ENCODE measurements at places on chromosomes 16 and 17.
A peak's percentile ranks its signal among the peaks of the same experiment; 100 is the strongest.

DNA sequence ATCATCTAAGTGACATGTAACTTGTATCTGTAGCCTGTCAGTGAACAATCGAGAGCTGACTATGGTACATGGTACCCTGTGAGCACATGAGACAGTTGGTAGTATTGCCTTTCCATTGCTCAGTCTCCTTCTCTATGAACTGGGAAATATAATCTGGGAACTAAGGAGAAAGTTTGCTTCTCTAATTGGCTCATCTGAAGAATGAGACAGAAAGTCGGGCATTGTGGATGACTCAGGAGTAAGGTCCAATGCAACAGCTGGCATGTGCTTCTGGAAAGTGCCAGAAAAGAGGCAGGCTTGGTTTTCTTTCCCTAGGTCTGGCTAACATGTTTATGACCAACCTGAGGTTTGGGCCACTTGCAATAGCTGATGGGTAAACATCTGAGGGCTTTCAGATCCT lies 51.9 kb downstream of the ZZEF1 start:
- DNase-seq, result no peak

DNA sequence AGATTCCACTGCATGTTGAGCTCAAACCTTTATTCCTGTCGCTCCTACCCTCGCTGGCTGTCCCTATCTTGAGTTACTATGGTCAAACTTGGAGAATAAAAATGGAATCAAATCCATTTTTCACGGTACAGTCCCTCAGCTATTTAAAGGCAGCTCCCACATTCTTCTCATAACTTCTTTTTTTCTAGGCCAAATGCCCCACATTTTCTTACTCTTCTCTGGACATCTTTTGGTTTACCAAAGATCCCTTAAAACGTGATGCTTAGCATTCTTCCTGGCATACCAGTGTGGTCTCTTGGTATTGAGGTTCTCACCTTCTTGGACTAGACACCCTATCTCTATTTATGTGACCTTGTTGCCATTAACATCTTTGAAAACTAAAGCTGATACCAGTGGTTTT lies 48.3 kb upstream of the MAF start:
- DNase-seq, result no peak

DNA sequence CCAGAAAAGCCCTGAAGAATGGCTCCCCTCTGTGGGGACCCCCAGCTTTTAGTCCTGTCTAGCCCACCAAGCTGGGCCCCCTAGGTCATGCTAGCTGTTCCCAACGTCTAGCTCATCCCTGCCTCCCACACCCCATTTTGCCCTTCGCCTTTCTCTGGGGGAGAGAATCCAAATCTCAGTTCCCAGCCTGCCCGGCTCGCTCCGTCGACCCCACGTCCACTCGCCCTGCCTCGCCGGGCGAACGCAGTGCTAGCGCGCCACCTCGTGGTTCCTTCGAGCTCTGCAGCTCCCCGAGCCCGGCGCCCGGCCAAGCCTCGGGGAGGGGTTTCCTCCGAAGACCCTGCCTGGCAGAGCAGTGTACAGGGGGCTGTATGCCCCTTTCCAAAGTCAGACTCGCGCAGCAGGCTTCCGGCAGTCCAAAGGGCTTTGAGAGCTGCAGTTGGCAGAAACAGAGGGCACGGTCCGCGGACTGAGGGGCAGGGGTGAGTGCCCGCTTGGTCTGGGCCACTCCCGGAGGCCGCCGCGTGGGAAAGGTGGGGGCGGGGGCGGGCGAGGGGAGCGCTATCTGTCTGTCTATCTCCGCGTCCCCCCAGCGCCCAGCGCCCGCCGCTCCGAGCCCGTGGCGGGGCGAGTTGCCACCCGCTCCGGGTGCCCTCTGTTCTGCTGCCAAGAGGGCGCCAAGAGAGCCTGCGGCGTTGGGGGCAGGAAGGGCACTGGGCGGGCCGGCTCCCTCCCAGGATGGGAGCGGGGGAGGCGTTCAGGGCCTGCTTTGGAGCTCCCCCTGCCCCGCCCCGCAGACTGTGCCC lies 1.7 kb upstream of the DLX3 start:
- DNase-seq, result peak; percentile 85

- DNase-seq, result no peak
Observed at GRCh38 chr17:802901-803881, 21.0 kb downstream of the MRM3 start.

- no peak for DNase-seq
Observed at GRCh38 chr16:76287466-76287865, 10.3 kb downstream of the CNTNAP4 start.

- no peak for DNase-seq
Observed at GRCh38 chr17:37098910-37099664, 150.3 kb downstream of the AATF start.

GRCh38 chr17:49401971-49402611 lies 12.6 kb downstream of the PHB1 start:
- no peak for DNase-seq

- peak; percentile 75 for DNase-seq
Observed at GRCh38 chr16:569445-570254, at the start of gene PIGQ. Gene PIGQ, plus strand, starts transcription at chr16:569968. Its CDS starts 4,107 bp downstream, at chr16:574075.

GRCh38 chr16:86459266-86459665 lies 51.1 kb upstream of the FOXF1 start:
- DNase-seq, result no peak

- DNase-seq, result no peak
Observed at GRCh38 chr16:88685156-88686061, 898 bp downstream of the SNAI3 start.

DNA sequence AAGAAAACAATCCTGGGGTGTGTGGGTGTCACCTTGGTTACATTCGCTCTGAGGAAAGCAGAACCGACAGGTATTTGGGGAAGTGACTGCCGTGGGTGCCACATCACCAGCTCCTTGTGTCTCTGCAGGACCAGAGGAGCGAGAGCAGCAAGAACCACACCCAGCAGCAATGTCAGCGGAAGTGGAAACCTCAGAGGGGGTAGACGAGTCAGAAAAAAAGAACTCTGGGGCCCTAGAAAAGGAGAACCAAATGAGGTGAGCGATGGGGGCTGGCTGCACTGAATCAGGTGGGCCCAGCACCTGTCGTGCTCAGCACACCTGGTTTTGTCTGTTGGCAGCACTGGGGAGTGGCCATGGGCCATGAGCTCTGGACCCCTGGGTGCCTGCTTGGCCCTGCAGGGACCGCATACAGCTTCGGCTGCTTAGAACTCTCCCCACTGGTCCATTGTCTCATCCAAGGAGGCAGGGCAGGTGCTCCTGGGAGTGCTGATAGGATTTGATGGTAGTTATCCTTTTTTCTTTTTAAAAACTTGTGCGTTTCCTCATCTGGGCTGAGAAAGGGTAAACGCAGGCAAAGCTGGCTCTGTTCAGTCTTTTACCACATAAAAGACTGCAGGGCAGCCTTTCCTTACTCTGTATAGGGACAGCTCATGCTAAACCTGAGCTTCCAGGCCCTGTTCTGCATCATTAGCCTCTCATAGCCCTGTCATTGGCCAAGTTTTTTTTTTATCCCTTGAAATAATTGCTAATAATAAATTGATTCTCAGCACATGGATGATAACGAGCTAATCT lies 29.4 kb downstream of the HMOX2 start:
- no peak for DNase-seq

DNA sequence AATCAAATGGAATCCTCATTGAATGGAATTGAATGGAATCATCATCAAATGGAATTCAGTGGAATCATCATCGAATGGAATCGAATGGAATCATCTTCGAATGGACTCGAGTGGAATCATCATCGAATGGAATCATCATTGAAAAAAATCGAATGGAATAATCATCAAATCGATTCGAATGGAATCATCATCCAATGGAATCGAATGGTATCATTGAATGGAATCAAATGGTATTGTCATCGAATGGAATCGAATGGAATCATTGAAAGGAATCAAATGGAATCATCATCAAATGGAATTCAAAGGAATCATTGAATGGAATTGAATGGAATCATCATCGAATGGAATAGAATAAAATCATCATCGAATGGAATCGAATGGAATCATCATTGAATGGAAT lies 619.3 kb downstream of the TP53TG3F start:
- DNase-seq, result no peak

DNA sequence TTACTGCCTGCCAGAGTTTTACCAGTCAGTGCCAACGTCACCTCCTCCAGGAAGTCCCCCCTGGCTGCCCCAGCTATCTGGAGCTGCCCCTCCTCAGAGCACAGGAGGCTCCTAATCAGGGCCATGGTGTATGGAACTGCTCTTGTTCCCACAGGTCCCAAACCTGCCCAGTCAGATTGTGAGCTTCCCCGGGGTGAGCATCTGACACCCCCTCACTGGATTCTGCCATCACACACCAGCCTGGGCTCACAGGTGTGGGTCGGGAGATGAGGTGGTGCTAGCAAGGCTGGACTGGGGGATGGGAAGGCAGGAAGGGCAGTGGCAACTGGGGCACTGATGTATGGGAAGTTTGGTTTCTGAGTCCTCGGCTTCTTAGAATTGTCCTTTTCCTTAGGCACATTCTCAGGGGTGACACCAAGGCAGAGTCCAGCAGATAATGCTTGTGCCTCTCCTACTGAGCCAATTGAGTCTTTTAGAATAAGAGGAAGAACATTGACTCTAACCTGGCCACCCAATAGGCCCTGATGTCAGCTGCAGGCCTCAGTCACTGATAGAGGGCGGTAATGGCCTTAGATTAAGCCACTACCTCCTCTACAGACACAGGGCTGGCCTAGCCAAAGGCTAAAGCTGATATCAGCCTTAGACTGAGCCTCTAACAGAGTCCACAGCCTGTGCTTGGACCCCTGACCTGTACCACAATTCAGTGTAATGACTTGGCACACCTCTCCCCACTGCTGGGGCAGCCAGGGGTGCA lies 107.9 kb downstream of the WSCD1 start:
- DNase-seq, result no peak

DNA sequence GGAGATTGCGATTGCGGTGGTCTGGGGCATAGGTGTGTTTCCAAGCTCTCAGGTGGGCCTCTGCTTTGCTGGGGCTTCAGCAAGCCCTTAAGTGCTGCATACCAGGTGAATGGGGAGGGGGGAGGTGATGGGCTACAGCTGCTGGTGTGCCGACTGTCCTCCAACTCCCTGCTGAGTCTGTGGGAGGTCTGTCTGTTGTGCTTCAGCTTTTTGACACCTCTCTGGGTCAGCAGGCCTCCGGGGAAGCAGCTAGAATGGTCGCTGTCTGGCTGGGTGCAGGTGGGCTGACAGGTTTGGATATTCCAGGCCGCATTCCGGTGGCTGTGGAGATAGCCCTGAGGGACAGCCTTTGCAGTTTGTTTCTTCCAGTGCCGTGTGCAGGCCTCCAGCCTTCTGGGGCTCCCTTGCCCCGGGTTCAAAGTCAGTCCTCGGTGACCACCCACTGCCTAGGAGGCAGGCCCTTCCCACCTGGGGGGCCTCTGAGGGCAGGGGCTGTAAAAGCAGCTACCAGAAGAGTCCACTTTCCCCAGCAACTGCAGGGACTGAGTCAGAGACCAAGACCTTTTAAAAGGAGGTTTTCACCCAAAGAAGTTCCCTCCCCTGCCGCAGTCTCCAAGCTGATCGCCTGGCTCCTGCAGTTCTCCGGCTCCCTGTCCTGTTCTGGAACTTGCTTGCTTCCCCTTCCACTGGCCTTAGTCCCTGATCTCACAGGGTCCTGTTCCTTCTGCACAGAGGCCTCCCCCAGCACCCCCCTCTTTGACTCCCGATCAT lies 2.0 kb upstream of the TTYH2 start:
- DNase-seq, result no peak

DNA sequence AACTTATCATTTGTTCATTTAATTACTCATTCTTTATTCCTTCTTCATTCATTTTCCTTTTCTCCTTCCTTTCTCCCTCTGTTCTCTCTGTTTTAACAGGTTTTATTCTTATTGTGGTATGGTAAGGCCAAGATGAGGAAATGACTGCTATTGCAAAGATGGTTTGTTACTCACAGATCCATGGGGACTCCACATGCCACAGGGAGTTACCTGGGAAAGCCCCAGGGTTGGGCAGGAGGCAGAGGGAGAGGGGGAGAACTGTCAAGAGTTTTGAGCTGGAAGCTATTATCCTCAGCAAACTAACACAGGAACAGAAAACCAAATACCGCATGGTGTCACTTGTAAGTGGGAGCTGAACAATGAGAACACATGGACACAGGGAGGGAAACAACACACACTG lies 453.3 kb downstream of the WWOX start:
- DNase-seq, result no peak

DNA sequence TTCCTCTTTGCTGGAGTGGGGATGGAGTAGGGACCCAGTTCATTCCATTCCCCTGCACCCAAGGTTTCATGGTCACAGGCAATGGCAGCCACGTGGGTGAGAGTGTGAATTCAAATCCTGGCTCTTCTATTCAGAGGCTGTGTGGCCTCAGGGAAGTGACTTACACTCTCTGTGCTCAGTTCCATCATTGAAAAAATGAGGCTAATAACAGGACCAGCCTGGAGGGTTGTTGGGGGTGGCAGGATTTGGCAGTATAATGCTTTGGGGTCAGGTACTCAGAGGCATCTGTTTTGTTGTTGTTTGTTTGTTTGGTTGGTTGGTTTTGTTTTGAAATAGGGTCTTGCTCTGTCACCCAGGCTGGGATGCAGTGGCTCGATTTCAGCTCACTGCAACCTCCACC lies 2.2 kb upstream of the CRISPLD2 start:
- no peak for DNase-seq

DNA sequence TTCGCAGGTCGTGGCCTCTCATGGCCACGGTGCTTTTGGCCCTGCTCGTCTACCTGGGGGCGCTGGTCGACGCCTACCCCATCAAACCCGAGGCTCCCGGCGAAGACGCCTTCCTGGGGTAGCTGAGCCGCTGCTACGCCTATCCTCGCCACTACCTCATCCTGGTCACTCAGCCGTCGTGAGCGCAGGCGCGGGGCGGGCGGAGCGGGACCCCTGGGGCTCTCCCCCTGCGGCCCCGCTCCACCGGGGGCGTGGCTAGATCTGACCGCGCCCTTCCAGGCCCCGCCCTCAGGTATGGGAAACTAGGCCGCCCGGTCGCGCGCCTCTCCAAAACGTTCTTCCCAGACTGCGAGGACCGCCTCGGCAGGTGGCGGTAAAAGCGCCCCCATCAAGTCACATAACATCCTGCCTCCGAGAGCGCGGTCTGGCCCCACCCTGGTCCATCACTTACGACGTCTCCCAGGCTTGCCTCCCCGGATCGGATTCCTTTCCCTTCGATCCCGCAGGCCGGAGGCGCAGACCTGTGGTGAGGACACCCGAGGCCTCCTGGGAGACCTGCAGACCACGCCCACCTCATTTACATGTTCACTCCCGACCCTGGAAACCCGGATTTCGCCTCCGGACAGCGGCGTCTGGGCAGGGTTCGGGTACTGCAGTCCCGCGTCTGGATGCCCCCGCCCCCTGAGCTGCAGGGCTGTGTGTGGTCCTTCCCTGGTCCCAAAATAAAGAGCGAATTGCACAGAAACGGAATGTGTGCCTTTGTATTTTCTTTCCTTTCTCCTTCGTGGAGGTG lies 91.5 kb upstream of the TMEM97 start:
- DNase-seq, result peak; percentile 88

DNA sequence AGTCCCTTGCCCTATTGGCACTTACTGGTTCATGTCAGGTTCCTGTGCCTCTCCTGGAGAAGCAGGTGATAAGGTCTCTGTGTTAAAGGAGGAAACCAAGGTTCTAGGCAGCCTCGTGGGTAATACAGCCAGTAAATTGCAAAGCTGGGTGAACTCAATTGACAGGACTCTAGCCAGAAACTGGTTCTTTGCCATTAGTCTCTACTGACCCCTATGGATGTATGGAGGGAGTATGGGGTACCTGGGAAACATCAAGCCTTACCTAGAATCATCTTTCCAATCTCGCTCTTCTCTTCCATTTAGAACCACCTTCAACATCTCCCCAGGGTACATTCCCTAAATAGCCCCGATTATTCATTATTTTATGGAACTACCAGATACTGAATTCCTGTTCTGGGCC lies 169.3 kb downstream of the CDH13 start:
- no peak for DNase-seq

Measured in glutamatergic neuron (in vitro differentiated cells).